ENCODE measurements at places on chromosomes 2 and 18.

GRCh38 chr2:38978296-38978903 is 88.7 kb downstream of the ARHGEF33 start:
- DNase-seq, result no peak

DNA sequence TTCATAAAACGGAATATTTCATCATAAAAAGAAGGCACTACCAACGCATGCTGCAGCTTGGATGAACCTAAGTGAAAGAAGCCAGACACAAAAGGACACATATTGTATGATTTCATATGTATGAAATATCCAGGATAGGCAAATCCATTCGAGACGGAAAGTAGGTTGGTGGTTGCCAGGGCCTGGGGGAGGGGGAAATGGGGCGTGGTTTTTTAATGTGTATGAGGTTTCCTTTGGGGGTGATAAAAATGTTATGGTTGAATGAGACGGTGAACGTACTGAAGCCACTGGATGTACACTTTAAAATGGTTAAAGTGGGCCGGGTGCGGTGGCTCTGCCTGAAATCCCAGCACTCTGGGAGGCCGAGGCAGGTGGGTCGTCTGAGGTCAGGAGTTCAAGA is 20.0 kb upstream of the SPATA3 start:
- DNase-seq, result no peak

DNA sequence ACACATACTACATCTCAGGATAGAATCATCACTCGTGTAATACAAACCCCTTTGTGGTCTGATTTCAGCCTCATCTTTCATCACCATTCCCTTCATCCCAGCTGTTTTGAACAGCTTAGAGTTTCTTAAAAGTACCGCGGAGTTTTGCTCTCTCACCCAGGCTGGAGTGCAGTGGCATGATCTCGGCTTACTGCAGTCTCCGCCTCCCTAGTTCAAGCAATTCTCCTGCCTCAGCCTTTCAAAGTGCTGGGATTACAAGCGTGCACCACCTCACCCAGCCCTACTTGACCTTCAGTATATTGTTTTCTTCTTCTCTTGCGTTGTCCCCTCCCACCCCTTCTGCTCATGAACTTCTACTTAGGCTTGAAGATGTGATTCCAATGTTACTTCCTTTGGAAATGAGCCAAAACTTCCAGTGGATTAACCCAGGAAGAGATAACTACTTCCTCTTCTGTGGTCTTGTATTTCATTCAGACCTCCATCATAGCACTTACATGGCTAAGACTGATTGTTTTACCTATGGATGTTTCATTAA is 15.8 kb downstream of the ERLEC1 start:
- no peak for DNase-seq

DNA sequence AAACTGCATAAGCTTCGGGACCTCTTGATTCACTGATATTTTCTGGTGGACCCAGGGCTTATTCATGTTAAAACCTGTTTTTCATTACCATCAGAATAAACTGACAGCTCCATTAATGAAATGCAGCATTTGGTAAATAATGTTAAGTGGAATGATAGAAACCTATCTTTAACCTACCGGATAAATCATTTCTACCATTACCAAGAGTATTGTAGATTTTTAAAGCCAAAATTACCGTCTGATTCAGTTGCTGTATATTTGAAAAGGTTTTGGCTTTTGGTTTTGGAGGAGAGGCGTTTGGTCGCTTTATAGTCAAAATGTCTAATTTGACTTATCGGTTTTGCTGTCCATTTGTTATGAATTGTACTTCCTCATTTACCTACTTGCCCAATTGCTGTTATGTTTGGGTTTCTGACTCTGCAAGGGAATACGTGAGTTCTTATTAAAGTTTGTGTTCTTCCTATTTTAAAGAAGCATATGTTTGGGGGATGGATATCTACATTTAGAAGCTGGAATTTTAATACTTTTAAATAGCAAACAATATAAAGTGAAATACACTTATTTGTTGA is 1.0 kb upstream of the CUL3 start:
- no peak for DNase-seq

GRCh38 chr2:218035463-218036100 is 32.8 kb upstream of the TNS1 start:
- no peak for DNase-seq

Measured in frontal cortex (tissue), 4 donors.